ENCODE measurements at places on chromosomes 3 and 15.

DNA sequence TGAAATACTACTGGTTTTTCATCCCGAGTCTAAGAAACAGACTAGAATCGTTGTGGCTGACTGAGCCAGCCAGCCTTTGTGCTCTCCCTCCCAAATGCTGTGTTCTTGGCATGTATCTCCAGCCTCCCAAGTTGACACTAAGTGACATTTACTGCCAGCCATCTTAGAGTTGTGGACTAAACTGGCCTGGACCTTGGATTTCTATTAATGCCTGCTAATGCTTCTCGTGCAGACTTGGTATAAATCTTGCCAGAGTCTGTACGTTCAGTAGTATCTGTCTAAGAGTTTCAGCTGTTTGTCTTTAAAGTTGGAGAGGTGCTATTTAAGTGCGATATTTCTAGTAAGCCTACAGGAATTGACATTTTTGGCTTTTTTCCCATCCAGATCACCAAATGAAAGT is 166.6 kb upstream of the BHLHE40 start:
- peaks cover under 1% of the 10 kb centered on the region for H3K36me3 ChIP-seq
- H3K27me3 ChIP-seq: no peaks in the 10 kb centered on the region
- peaks cover 35% of the 10 kb centered on the region for H3K4me1 ChIP-seq
- no peak overlapping the region for H3K4me3 ChIP-seq

- DNase-seq: no peak
- H3K4me3 ChIP-seq: no peak overlapping the region
- H3K27me3 ChIP-seq: no peaks in the 10 kb centered on the region
- no peaks in the 10 kb centered on the region for H3K36me3 ChIP-seq
- H3K27ac ChIP-seq: peak overlapping the region; percentile 92
Observed at GRCh38 chr3:189806171-189806951, 175.2 kb downstream of the TP63 start.

DNA sequence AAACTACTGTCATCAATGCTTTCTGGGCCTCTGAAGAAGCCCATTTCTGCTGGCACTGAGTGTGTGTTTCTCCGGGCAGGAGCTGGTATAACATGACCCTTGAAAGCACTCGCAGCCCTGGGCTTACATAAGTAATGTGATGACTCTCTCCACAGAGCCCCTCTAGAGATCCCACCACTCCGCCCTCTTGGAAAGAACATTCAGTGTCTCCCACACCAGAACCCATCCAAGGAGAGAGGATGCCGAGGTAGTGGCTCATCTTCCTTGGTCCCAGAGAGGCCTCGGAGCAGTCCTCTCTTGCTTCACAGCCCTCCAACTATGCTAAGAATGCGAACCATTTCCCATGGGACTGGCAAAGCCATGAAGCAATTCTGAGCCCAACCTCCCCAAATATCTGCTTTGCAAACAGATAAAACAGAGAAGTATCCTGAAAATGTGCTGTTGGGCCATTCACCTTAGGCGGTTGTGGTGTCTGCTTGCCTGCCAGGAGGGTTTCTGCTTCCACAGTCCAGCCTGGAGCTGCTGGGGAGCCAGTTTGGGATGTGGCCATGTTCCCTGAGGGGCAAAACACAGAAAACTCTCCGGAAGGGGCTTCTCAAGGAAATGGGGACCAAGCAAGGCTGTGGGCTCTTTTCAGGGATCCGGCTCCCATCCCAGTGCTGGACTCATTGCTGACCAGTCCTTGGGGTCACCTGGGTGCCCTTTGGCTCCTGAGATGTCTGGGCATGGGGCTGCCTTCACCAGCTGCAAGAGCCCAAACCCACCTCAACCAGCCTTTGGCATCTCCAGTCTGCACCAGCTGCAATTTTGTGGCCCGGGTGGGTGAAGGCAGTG is 47.3 kb downstream of the AMOTL2 start:
- no peak overlapping the region for H3K4me3 ChIP-seq
- peak overlapping the region; percentile 4 for H3K27ac ChIP-seq
- H3K27me3 ChIP-seq: no peaks in the 10 kb centered on the region

GRCh38 chr3:112167758-112168157 is 34.7 kb upstream of the GCSAM start:
- H3K27me3 ChIP-seq: no peaks in the 10 kb centered on the region
- no peaks in the 10 kb centered on the region for H3K4me1 ChIP-seq
- no peak overlapping the region for H3K27ac ChIP-seq
- no peaks in the 10 kb centered on the region for H3K36me3 ChIP-seq

DNA sequence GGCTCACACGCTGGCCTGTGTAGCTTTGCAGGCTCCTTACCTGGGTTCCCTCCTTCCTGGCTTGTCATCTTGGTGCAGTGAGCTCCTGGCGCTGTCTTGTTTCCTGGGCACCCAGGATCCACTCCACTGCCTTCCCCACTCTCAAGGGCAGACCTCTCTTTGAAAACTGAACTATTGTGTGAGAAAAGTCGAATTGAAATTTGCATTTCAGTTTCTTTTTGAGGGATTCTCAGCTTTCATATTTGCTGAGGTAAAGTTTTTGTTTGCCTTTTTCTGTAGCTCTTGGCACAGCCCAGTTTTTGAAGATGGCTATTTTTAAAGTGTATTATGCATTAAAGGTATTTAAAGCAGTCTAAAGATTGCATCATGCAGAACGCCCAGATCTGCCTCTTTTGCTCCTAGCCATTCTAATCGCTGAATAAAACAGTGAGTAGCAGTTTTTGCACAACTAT is 70.1 kb downstream of the CCK start:
- peak overlapping the region; percentile 72 for H3K27ac ChIP-seq
- H3K4me1 ChIP-seq: peaks cover 19% of the 10 kb centered on the region
- H3K4me3 ChIP-seq: no peak overlapping the region
- H3K27me3 ChIP-seq: no peaks in the 10 kb centered on the region
- no peak for DNase-seq

DNA sequence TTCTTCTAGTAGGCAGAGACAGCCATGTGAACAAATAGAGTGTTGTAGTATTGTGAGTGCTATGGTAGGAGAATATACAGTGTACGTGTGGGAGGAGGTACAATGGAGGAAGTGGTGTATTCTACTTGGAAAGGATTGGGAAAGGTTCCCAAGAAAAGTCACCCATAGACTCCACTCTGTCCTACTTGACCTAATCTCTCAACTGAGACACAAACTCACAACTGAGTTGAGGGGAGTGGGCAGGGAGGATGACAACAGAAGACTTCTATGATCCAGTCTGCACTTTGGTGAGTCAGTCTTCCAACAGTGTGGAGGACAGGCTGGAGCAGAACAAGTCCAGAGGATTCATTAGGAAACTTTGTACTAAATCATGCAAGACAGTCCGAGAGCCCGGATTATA is 28.8 kb upstream of the AQP9 start:
- no peaks in the 10 kb centered on the region for H3K36me3 ChIP-seq
- H3K27me3 ChIP-seq: peaks cover 6% of the 10 kb centered on the region
- DNase-seq: no peak

All from gastrocnemius medialis (tissue), 4 donors.